ENCODE measurements at places on chromosomes 11 and 22.

DNA sequence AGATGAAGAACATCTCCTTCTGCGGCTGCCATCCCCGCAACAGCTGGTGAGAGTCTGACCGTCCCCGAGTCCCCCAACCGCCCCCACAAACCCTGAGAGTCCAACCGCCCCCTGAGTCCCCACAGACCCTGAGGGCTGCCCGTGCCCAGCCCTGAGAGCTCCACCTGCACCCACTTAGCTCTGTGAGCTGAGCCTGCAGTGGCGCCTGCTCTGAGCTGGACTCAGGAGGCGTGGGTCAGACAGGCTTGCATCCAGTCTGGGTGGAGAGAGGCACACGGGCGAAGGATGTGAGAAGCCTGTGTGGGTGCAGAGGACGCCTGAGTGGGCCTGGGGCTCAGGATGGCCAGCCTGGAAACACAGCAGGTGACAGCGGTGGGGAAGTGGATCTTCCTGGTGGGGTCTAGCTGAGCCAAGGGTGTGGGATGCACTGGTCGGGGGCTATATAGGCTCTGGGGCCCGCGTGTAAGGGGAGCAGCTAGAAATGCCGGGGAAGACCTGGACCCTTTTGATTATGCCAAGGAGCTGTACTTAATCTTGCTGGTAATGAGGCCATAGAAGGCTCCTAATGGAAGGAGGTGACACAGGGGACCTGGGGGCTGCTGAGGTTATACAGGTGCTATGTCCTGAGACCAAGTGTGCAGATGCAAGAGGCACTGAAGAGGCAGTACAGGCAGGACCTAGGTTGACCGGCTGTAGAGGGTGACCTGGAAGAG is 6.5 kb downstream of the MAPK8IP2 start:
- no peak for DNase-seq

GRCh38 chr11:95149651-95150364 is 60.2 kb downstream of the ENDOD1 start:
- no peak for DNase-seq

GRCh38 chr11:116842909-116843308 is 5.5 kb upstream of the APOA1 start:
- no peak for DNase-seq

DNA sequence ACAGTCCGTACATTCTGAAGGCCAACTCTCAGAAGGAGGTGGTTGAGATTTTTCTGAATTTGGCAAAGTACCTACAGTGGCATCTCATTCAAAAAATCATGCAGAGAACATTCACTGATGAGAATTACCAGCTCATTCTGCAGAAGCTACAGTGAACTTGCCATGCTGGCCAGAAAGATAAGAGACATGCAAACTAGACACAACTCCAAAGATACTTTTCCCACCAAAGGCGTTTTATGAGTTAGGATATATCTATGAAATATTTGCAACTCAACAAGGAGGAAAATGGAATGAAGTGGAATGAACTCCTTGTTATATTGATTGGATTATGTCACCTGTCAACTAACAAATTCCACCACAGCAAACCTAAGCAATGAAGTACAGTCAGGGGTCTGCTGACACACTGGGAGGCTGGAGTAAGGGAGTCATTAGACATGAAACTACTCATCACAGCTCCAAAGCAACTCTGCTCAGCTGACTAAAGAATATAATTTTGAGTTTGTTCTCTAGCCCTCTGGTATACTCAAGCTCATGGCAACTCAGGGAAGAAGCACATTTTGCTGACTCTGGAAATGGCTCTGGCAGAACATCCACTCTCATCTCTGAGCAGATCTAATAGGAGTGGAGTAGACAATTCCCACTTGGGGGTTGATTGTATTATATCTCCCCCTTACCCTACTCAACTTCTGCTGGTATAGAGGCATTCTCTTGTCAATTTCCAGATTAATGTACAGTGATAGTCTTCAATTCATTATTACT is 22.9 kb downstream of the MAML2 start:
- no peak for DNase-seq

DNA sequence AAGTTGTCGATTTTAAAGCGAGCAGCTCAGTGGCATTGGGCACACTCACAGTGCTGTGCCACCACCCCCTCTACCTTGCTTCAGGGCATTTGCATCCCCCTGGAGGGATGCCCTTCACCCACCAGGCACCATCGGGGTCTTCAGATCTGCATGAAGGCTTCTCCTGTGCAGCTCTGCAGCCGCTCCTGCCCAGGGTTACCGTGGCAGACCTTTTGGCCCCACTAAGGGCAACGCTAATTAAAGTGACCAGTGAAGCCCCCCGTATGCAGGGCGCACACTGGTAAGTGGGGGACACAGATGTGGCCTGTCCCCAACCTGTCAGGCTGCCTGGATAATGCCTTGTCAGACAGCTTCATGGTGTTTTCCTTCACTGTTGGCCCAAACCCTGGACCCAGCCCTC is 1117.7 kb downstream of the BRD1 start:
- no peak for DNase-seq

GRCh38 chr22:46432164-46433068 is 96.9 kb downstream of the TRMU start:
- DNase-seq, result no peak

DNA sequence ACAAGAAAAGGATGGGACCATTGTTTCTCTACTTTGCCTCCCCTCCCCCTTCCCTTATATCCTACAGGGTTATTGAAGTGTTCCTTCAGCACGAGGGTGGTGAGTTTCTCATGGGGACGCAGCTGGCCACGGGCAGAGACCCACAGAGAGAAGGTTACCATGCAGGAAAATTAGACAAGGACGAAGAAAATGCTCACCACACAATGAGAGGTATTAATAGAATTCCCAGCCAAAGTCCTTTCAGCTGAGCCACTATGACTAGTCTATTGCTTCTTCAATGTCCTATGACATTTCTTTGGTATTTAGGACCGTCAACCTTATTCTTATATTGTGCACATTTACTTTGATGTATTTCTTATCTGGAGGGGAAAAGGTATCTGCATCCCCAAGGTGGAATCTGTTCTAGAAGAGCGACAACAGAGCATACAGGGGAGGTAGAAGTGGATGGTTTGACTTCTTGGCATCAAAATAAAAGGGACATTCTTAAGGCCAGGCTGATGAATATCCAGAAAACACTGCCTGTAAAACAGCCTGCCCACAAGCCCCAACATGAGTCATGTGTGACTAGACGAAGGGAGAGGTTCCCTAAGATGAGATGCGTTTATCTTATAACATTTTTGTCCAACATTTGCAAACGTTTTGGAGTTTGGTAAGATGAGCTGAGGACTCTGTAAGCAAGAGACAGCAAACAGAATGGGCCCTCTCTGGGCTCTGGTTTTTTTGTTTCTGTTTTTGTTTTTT is 209.8 kb upstream of the NARS2 start:
- DNase-seq, result no peak

GRCh38 chr11:9756878-9757277 is 93.0 kb downstream of the SWAP70 start:
- DNase-seq, result no peak

GRCh38 chr11:8731647-8732323 is 49.2 kb downstream of the RPL27A start:
- no peak for DNase-seq

All from stimulated activated CD4-positive, alpha-beta T cell treated with anti-CD3 and anti-CD28 coated beads, Interleukin-1b, Interleukin-23, amount 100 ng/mL, for 24 hours (primary cell).